ENCODE measurements at places on chromosomes 1 and 21.

DNA sequence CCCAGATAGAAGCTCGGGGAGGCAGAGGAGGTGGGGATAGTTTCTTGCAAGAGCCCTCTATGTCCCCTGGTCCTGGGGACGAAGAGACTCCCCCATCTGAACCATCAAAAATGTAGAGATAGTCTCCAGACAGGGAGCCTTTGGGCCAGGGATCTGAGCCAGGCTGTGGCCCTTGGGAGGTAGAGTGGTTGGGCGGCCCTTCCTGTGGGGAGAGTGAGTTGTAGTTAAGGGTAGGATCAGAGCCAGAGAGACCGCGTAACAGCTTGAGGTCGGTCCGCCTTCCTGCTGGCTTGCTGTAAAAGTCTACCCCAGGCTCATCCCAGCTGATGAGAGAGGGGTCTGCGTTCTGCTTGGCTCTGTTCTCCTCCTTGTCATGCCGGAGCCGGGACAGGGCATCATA is 25.3 kb downstream of the PIK3C2B start:
- DNase-seq = no peak

GRCh38 chr1:165697491-165697880 is 876 bp downstream of the ALDH9A1 start:
- no peak for DNase-seq

GRCh38 chr1:108551137-108551862 is 8.6 kb upstream of the EEIG2 start:
- DNase-seq = no peak

DNA sequence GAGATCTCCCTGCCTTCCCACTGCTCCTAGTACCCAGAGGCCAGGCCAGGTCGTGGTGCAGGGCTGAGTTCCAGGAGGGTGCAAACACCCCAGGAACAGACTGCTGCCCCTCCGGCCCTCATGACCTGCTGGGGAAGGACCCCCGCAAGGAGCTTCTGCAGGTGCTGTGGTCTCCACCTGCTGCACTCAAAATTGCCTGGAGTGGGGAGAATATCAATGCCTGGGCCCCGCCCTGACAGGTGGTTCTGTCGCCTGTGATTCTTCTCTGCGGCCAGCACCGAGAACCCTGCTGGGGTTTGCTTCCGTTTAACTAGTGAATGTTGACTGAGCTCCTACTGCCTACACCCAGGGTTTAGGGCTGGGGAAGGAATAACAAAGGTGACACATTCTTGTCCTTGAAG is 2.1 kb upstream of the TFF3 start:
- no peak for DNase-seq

DNA sequence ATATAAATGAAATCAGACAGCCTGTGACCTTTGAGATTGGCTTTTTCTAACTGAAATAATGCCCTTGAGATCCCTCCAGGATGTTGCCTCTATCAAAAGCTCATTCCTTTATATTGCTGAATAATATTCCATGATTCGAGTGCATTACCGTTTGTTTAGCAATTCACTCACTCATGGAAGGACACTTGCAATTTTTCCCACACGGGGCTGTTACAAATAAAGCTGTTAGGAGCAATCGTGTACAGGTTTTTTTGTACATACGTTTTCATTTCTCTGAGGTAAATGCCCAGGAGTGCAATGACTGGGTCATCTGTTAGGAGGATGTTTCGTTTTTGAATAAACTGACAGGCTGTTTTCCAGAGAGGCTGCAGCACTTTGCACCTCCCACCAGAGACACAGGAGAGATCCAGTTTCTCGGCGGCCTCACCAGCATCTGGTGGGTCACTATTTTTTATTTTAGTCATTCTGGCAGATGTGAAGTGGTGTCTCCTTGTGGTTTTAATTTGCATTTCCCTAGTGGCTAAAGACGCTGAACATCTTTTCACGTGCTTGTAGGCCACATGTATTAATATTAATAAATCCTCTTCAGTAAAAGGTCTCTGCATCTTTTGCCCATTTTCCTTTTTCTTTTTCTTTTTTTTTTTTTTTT is 11.0 kb downstream of the PRDM15 start:
- DNase-seq = no peak

DNA sequence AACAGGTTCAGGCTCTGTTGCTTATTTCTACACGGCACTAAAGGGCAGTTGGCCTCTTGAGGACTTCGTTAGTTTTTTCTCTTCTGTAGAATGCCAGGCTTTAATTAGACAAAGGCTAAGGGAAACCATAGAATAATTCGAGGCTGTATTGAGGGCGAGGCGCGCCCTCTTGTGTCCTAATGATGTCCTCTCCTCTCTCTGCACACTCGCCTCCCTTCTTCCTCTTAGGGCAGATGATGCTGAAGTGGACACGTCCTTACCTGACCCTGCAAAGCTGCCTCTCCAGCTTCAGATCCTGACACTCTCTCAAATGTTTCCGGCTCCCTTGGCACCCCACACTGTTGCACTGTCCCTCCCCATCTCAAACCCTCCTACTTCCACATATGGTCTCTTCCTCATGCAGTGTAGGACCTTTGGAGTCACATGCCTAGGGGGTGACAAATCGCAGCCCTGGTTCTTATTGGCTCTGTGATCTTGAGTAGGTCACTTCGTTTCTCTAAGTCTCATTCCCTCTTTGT is 1.9 kb upstream of the ZSCAN20 start:
- DNase-seq = peak; percentile 16

GRCh38 chr1:114238053-114238452 is 84.4 kb upstream of the SYT6 start:
- DNase-seq = no peak

- no peak for DNase-seq
Observed at GRCh38 chr1:113886417-113887401, 672 bp downstream of the BCL2L15 start.

- DNase-seq = no peak
Observed at GRCh38 chr1:112325504-112325903, 70.5 kb upstream of the CTTNBP2NL start.

GRCh38 chr1:43285269-43285990 is at the start of gene C1orf210:
C1orf210 (minus strand) TSS chr1:43285581; CDS start chr1:43283270, 2,311 bp downstream.
- DNase-seq = no peak

DNA sequence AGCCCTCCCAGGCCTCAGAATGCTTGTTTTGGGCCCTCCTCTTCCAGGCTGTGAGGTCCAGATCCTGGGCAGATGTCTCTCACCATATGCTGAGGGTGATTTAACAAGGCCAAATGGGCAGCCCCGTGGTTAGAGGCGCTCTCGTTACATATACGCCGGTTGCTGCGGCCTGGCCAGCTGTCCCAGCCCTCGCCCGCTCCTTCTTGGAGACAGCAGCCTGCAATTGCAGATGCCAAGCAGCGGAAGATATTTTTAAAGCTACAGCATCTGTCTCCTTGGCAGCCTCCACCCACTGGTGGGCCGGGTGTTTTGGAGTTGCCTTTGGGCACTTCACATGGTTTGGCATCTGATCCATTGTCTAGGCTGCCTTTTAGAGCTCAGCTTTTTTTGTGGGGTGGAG is 178.8 kb upstream of the NFIA start:
- DNase-seq = no peak

- DNase-seq = no peak
Observed at GRCh38 chr21:19712441-19712840, 1285.8 kb upstream of the NCAM2 start.

DNA sequence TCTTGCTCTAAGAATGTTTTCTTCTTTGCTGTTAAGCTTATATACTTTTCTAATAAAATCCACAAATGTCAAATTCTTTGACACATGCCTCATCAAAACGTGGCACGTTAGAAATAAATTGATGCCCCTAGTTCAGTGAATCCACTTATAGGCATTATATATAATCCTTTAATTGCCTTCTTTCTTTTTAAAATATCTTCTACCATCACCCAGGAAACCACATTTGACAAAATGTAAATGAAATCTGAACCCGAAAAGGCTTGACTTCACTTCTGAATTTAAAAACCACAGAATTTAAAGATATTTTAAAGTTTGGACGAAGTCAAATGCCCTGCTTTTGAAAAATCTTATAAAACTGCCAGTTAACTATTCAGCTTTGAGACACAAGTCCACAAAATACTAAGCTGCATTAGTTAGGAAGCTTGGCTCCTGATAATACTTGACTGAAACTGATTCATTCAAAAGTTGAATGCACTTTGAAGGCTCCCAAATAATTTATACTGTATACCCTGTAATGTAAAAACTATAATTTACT is 22.4 kb upstream of the KIFAP3 start:
- no peak for DNase-seq

DNA sequence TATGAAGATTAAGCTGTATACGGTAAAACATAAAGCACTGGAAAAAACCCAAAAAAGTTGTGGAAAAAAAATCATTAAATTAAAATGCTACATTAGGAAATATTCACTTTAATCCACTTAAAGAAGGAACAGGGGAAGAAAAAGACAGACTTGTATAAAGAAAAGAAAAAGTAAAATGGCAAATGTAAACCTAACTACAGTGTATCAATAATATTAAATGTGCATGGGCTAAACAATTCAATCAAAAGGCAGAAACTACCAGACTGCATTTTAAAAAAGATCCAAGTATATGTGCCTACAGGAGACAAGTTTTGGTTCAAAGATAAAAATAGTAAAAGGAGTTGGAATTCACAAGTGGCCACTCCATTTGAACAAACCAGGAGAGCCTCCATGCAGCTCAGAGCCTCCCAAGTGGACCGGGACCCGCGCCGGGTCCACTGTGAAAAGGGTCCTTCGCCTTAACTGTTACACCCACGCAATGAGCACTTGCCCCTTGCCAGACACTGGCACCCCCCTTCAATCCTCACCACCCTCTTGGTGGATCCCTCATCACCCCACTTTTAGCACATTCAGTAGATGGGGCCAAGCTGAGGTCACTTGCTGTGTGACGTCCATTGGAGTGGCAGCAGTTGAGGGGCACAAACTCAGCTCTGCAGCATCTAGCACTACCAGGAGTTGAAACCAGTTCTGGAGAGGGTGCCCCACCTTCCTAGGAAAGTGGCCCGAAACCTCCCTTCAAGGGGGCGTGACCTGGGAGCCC is 898 bp downstream of the C1orf174 start:
- no peak for DNase-seq

DNA sequence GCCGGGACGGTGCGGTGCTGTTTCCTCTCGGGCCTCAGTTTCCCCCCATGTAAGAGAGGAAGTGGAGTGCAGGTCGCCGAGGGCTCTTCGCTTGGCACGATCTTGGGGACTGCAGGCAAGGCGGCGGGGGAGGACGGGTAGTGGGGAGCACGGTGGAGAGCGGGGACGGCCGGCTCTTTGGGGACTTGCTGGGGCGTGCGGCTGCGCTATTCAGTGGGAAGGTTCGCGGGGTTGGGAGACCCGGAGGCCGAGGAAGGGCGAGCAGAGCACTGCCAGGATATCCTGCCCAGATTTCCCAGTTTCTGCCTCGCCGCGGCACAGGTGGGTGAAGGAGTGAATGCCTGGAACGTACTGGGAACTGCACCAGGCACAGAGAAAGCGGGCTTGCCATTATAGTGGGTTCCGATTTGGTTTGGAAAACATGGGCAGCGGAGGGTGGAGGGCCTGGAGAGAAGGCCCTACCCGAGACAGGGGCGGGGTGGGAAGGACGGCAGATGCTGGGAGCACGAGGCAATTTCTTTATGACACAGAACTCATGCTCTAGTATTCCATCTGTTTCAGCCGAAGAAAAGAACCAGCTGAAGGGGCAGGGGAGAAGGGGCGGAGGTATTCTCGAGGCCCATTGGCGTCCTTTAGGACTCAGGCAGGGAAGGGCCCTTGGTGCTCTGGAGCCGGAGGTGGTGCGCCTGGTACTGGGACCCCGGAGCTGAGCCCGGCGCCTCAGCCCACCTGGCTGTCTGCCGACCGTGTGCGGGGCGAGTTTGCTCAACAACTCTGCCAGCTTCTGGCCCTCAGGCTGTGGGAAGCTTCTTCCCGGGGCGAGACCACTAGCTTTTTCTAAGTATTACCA is 960 bp downstream of the PCSK9 start:
- no peak for DNase-seq

GRCh38 chr1:60889709-60890108 is 192.7 kb upstream of the NFIA start:
- no peak for DNase-seq

- DNase-seq = no peak
Observed at GRCh38 chr1:10399444-10399941, 629 bp downstream of the PGD start.

DNA sequence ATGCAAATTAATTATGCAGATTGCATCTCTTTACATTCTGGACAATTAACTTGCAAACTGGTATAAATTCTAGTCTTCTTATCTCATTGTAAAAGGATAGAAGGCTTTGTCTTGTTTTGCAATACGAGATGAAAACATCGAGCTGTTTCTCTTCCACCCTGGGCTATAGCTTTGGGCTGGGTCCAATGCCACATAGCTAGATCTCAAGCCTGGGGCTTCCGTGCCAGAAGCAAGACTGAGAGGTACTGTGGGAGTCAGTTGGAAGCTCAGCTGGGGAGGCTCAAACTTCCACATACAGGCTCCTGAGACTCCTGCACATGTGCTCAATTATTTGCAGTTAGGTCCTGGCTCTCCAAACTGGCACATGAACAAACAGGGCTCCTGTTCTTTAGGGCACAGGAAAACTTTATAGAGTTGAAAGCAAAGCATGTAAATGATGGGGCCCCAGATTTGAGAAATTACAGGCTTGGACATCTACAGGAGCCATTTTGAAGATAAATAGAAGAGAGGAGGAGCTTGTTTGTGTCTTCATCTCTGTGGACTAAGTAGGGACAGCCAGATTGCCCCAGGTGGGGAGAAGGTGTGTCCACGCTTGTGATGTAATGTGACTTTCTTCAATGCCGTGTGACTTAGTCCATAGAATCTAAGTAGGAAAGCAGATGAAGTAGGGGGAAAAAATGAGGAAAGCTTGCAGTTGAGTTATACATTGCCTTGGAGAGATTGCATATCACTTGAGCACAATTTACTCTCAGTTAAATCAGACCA is 65.9 kb upstream of the SIPA1L2 start:
- DNase-seq = no peak

DNA sequence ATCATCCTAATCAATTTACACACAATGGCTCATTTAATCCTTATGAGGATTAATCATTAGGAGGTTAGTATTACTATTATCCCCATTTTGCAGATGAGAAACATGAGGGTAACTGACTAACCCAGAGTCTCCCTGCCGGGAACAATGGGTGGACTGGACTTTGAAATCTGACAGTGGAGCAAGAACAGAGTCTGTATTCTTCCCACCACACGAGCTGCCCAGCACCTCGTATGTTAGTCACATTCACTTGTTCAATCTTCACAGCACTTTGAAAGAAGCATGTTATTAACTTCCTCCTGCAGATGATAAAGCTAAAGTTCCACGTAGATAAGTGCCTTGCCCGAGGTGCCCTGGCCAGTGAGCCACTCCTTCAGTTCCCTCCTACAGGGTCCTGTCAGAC is 12.4 kb downstream of the C8B start:
- DNase-seq = no peak

DNA sequence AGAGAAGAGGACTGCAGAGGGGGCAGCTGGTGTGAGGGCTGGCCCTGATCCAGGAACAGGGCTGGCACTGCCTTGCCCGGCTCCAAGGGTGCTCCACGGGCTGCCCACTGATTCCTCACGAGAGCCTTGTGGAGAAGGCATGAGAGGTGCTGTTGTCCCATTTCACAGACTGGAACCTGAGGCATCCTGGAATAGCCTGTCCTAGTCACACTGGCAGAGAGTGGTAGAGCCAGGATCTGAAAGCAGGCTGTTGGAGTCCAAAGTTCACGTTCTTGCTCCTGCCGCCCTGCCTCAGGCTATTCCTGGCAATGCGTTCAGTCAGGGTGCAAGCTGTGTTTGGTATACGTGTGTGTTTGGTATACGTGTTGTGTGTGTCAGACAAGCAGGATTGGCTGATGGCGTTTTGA is 1.8 kb downstream of the RER1 start:
- DNase-seq = no peak

GRCh38 chr1:40739455-40740008 is 44.1 kb upstream of the KCNQ4 start:
- DNase-seq = no peak

Data from stimulated activated CD8-positive, alpha-beta memory T cell treated with anti-CD3 and anti-CD28 coated beads, Interleukin-4, amount 100 ng/mL, for 1 hour (primary cell).